ENCODE measurements at places on chromosomes 4 and X.

GRCh38 chr4:154562697-154563254, at the start of gene FGB:
TSS of gene FGB (plus strand) at chr4:154563011. CDS start at chr4:154563019, 8 bp downstream.
- DNase-seq, result no peak

- DNase-seq, result no peak
These were observed 73.7 kb downstream of the LEF1 start for GRCh38 chr4:108094923-108095482.

DNA sequence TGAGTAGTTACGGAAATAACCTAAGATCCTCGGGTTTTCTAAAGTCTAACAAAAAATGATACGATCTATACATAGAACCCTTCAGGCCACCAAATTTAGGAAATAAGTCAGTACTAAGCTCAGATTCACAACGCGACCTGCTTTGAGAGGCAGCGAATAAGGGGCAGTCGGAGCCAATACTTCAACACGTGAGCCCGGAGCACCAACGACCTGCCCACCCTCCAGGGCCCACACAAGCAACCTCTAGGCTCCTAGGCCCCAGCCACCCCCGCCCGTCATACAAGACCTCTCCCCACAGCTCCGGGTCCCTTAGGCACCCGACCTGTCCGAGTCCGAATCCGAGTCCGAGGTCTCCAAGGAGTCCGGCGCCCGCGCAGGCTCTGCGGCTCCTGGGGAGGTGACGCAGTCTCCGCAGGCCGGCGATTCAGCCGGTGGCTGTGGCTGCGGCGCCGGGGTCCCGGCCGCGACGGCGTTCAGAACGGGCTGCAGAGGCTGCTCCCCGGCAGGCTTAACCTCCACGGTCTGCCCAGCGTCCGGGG, 580 bp downstream of the NAF1 start:
- DNase-seq, result peak; percentile 82

DNA sequence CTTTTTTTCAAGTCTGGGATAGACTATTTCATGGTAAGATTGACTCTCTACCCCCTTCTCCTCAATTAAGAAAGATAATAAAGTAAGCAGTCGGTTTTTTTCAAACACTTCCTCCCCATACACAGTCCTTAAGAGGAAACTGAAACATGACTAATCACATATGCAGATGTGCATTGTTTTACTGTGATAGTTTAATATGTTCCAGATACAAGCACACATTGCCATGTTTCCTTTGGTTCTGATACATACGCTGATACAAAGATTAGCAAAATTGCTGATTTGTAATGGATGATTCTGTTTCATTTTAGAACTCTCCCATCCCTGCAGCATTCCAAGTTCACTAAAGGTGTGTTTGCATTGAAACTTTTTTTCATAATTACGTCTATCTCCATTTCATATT, 76.1 kb downstream of the FBXO8 start:
- no peak for DNase-seq

DNA sequence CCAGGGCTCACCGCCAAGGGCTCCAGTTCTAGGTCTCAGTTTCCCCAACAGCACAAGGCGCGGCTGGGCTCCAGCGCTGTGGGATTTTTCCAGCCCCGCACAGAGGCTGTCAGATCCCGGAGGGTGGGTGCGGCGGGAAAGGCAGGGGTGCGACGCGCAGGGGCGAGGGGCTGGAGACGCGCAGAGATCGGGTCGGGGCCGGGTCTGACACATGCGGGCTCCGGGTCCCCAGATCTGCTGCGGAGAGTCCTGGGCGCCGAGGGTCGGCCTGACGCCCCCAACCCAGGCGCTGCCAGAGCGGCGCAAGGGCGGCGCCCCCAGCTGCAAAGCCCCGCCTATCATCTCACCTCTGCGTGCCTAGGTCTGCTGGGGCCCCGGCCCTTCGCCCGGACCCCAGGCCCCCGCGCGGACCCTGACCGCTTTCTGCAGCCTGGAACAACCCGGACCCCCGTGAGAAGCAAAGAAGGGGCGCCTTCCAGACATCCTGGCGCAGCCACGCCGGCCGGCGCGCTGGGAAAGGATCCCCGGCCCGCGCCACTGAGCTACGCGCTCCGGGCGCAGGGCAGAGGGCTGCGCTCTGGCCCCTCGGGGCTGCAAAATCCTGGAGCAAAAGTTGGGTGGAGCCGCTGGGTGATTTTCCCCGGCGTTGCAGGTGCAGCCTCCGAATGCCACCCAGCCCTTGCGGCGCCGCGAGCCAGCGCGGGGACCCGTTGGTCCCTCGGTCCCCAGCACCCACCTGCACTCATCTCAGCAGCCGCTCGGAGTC, 486 bp downstream of the ABLIM2 start:
- DNase-seq, result no peak

GRCh38 chrX:84357296-84357695, 145.0 kb downstream of the HDX start:
- no peak for DNase-seq

DNA sequence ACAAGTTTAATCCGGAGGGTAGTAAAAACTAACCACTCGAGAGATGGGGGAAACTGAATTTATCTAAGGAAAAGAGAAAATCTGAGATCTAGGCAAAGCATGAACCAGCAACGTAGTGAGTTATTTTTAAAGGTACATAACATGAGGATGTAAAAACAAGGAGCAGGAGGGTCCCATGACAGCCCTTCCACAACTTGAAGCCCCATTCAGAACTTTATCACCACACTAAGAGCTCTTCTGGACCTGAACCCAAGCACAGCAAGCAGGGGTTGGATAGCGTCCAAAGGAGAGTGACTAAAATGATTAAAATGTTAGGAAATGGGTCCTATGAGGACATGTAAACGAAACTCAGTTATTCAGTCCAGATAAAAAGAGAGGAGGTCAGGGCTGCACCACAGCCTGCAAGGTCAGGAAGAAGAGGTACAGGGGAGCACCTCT, 16.2 kb downstream of the SH3RF1 start:
- no peak for DNase-seq

All from right forelimb (tissue), 1 donor.